ENCODE measurements at places on chromosomes 1 and 21.

- no peak for DNase-seq
Observed at GRCh38 chr21:18384771-18385170, 18.8 kb downstream of the TMPRSS15 start.

- no peak for DNase-seq
Observed at GRCh38 chr1:40710581-40711315, 19.2 kb downstream of the NFYC start.

DNA sequence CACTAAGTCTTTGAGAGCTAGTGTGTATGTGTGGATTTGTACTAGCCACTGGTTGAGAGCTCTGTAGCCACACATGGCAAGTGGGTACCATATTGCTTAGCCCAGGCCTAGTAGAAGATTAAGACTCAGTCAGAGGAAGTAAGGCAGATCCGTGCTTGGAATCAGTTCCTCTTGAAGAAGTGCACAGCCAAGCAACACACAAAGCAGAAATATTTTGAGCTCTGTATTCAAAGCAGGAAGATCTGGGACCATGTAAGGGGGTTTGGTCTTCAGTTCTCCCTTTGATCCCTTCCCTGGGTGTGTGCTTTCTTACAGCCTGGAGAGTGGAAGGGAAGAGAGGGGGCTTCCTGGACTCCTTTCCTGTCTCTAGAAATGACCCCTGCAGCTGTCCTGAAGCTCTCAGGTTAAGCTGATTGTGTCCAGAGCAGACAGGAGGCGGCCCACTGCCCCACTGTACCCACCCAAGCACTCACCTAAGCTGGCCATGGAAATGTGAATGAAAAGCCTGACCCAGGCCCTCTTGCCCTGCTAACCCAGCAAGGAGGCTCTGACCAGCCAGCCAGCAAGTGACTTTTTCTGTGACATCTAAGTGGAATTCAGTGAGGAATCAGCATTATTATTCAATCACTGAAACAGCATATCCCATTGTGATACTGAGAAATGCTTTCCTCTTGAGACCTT is 3.6 kb downstream of the ETS2 start:
- no peak for DNase-seq

DNA sequence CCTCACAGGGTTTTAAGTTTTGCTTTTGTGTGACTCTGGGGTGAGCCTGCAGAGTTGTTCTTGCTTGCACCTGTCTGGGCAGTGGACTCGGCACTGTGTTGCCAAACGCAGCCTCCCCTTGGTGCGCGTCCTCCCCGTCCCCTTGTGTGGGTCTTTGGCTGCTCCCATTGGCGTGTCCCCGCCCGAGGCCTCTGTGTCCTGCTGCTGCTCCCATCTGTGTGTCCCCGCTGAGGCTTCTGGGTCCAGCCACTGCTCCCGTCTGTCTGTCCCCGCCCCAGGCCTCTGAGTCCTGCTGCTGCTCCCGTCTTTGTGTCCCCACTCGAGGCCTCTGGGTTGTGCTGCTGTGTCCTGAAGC is 62.8 kb downstream of the PCNT start:
- DNase-seq = no peak

GRCh38 chr1:9093091-9093490 is 23.7 kb upstream of the SLC2A5 start:
- no peak for DNase-seq

DNA sequence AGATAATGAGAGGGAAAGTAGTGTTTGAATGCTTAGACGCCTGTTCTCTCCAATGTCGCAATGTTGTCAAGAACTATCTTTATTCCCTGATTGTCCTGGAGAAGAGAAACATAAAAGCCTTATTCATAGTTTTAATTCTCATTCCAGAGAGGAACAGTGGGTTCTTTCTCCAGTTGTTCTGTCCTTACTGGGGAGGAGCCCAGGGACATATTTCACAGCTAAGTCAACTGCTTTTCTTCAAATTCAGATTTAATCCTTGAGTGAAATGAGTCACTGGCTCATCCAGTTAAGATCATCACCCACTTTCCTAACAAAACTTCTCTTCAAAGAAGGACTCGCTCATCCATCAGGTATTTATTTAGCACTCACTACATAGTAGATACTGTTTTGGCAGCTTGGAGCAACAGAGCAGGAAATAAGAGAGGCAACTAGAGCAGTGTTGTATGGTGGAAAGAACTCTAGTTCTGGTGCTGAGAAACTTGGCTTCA is 365.7 kb upstream of the USP24 start:
- no peak for DNase-seq

DNA sequence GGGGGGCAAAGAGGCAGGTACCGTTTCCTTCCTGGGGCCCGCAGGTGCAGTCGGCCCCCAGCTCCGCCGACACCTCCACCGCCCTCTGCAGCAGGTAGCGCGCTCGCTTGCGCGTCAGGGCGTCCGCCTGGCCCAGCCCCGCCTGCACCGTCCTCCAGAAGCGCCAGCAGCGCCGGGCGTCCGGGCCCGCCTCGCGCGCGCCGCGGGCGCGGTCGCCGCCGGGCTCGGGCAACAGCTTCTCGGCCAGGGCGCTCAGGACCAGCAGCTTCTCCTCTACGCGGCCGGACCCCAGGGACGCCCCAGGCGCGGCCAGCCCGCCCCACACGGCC is 863 bp downstream of the TARBP1 start:
- peak; percentile 57 for DNase-seq

GRCh38 chr1:167994560-167994959 is 57.7 kb upstream of the MPC2 start:
- no peak for DNase-seq

- no peak for DNase-seq
Observed at GRCh38 chr1:10185759-10186158, 24.6 kb upstream of the KIF1B start.

DNA sequence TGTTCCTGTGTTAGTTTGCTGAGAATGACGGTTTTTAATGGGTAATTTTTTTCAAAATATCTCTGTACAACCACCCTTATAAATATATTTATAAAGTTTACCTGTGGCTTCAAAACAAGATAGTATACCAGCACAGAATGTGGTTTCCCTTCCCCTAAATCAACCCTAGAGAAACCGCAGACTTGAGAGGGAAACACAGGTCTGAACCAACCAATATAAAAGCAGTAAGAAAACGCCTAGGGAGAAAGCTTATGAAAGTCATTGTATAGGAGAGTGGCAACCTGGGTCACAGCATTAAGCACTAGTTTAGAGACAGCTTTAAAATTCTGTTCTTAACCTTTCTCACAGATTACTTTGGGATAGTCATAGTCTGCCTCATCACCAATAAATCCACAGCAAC is 180.6 kb upstream of the LHX8 start:
- no peak for DNase-seq

DNA sequence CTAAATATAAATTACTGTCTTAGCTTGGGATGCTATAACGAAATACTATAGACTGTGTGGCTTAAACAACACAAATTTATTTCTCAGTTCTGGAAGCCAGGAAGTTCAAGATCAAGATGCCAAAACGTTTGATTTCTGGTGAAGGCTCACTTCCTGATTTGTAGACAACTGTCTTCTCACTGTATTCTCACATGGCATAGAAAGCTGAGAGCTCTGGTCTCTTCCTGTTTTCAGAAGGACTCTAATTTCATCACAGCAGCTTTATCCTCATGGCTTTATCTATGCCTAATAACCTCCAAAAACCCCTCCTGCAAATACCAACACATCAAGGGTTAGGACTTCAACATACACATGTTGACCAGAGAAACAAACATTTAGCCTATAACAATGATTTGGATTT is 1795.5 kb downstream of the MRPL39 start:
- no peak for DNase-seq

GRCh38 chr1:156929596-156930238 is 9.3 kb downstream of the LRRC71 start:
- no peak for DNase-seq

DNA sequence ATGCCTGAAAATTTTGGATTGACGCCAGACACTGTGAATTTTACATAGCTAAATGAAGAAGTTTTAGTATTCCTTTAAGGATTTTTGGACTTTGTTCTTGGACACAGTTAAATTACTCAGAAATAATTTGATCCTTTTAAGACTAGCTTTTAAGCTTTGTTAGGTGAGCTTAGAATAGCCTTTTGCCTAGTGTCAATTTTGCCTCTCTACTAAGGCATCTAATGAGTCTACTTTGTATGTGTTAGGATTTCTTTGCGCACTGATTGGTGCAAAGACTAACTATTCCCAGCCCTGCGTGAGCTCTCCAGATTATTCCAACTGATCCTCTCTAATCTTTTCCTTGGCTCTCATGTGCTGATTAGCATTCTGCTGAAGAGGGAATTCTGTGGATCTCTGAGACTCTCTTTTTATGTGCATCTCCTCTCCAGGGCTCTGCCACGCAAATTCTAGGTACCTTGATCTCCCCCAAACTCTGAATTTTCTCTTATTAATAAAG is 128.1 kb upstream of the BCL9 start:
- no peak for DNase-seq

- no peak for DNase-seq
Observed at GRCh38 chr1:60746278-60746791, 336.0 kb upstream of the NFIA start.

DNA sequence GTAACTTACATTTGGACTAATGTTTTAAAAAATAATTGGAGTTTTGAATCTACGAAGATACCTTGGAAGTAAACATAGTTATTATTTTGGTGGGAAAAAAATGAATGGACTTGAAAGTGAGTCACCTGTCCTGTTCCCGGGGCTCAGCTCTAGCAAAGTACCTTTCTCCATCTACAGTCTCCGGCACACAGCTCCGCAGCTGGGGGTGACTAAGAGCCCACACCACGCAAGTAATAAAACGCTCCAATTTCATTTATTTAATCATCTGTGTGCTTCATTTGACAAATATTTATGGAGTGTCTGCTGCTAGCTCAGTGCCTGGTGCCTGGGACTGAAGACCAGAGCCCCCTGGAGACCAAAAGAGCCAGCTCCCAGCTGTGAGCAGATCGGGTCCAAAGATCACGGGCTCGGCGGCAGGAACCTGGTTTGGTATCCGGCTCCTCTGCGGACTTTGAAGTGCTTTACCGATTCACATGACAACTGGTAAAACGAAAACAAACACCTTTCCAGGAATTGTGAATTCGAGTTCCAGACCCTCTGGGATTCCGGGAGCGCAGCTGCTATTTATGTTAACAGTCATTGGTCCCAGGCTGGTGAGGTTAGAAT is 1.7 kb upstream of the RIPK4 start:
- no peak for DNase-seq

DNA sequence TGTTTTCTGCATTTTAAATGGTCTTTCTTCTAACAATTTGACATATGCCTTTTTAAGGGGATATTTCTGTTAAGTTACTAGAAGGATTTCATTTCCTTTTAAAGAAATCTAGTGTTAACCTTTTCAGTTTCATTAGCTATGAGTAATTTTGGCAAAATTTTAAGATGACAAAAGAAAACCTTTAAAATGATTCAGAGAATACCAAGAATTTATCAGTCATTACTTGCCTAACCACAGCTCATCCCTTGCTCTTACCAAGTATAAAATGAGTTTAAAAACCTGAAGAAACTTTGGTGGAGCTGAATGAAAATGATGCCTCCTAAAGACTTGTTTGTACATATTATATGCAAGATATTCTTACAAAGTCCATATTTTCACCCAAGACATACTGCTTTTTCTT is 101.7 kb downstream of the NEK7 start:
- DNase-seq = no peak

GRCh38 chr21:41786509-41786987 is 19.7 kb upstream of the RIPK4 start:
- no peak for DNase-seq

GRCh38 chr1:221376286-221376685 is 365.6 kb downstream of the DUSP10 start:
- no peak for DNase-seq

DNA sequence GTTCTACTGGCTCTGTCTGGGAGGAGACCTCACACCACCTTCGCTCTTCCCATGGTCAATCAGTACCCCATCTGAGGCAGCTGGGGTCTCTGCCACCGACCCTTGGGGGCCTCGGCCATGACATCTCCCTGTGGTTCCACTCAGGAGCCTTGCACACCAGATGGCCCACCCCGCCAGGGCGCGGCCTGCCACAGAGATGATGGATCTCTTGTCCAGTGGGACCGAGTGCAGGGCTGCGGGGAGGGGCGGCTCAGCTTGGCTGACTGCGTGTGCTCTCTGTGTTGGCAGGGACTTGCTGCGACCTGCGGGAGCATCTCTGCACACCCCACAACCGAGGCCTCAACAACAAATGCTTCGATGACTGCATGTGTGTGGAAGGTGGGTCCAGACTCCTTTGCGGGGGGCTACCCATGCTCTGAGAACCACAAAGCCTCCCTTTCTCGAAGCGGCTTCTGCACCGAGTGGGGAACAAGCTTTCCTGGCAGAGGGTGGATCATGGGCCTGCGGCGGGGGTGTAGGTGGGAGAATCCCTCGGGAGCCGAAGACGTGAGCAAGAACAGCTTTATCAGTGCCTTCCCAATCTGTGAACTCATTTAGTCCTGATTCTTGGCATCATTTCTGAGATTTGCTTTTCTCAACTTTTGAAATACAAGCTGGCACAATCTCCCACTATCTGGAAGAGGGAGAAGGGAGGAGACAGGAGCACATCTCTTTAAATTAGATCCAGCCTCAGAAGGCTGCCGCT is 20.9 kb upstream of the AGTRAP start:
- no peak for DNase-seq
